ENCODE measurements at places on chromosomes 7 and 10. TPM values are rescaled to one million over a fixed set of nuclear protein-coding genes. Genes with fewer than 3 reads are reported as not detected.

Gene CLRN3
- total RNA-seq = not detected

Gene DNAJC30
- total RNA-seq = 10.5 TPM

Gene CLCN1
- total RNA-seq = not detected

Gene CALHM3
- not detected for total RNA-seq

Gene NRG3
- 2.6 TPM for total RNA-seq

Gene SGCE
- 47.1 TPM for total RNA-seq

Gene EBLN1
- not detected for total RNA-seq

Gene SMKR1
- total RNA-seq = 1.1 TPM

Gene UBE2H
- 76.7 TPM for total RNA-seq

Gene PRSS1
- not detected for total RNA-seq

Gene OR2A25
- not detected for total RNA-seq

Gene PCGF6
- total RNA-seq = 6.6 TPM

Gene CHCHD1
- 21.1 TPM for total RNA-seq

Measured in lower lobe of right lung (tissue), 2 donors.